ENCODE measurements at places on chromosomes 2 and 18.
A peak's percentile ranks its signal among the peaks of the same experiment; 100 is the strongest.

- no peak overlapping the region for H3K4me3 ChIP-seq
- peaks cover 4% of the 10 kb centered on the region for H3K27me3 ChIP-seq
- no peaks in the 10 kb centered on the region for H3K4me1 ChIP-seq
- no peak for DNase-seq
- no peaks in the 10 kb centered on the region for H3K36me3 ChIP-seq
Measured at GRCh38 chr18:68376926-68377325, 338.0 kb downstream of the TMX3 start.

DNA sequence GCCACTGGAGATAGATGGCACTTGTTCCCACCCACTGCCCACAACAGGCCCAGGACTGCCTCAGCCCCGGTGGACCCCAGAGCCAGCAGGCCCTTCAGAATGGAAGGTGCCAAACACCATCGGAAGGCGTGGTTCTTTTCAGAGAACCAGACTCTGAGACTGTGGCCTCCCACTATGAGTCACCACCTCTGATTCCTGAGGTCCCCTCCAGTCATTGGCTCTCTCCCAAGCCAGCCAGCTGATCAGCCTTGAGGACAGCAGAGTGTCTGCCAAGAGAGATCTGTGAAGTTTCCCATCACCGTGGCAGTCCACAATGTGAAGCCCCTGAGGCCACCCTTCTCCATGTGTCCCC is 10.4 kb upstream of the MAP3K2 start:
- no peaks in the 10 kb centered on the region for H3K27me3 ChIP-seq
- H3K4me1 ChIP-seq: peaks cover 11% of the 10 kb centered on the region
- DNase-seq: peak; percentile 53
- peaks cover 9% of the 10 kb centered on the region for H3K36me3 ChIP-seq
- peak overlapping the region; percentile 43 for H3K27ac ChIP-seq

DNA sequence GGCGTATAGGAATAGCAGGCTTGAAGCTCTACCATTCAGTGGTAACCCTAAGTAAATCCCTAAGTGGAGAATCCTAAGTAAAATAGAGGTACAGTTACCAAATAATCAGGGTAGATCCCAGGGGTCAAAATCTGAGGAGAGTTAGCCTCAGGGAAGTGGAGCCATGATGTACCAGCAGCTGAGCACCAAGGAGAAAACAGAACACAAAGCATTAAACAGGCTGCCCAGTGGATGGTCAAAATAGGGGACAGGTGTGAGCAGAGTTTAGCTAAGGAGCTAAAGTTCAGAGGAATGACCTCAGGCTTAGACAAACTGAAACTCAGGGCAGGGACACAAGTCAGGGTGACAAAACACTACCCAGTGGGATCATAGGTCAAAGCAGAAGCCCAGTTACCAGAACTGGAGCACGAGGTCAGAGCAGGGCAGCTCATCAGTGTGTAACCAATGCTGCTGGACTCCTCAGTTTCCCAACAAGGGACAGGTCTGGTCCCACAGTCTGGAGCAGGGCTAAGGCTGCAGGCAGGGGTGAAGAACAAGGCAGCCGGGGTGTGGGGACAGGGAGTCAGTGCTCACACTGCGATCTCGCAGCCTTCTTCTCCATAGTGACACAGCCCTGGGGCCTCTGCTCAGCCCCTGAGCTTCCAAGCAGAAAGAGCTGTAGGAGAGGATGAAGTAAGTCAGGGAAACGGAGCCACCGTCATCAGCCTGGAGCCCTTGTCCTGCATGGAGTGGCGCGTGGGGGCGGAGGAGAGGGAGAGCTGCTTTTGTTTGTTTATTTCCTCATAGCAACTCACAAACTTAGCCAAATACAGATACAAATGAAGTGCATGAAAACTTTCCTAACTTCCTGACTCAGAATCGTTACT is 264.0 kb downstream of the MREG start:
- peaks cover 27% of the 10 kb centered on the region for H3K27me3 ChIP-seq
- peaks cover 32% of the 10 kb centered on the region for H3K4me1 ChIP-seq
- DNase-seq: no peak
- H3K27ac ChIP-seq: no peak overlapping the region
- no peaks in the 10 kb centered on the region for H3K36me3 ChIP-seq
- H3K4me3 ChIP-seq: no peak overlapping the region

GRCh38 chr2:233503481-233503880 is 63.1 kb downstream of the USP40 start:
- no peak for DNase-seq
- H3K4me1 ChIP-seq: peaks cover 15% of the 10 kb centered on the region
- peaks cover 61% of the 10 kb centered on the region for H3K36me3 ChIP-seq

GRCh38 chr2:218404351-218405085 is 4.8 kb downstream of the CTDSP1 start:
- H3K4me1 ChIP-seq: peaks cover 36% of the 10 kb centered on the region
- no peak overlapping the region for H3K4me3 ChIP-seq
- H3K27ac ChIP-seq: peak overlapping the region; percentile 78
- H3K27me3 ChIP-seq: peaks cover 13% of the 10 kb centered on the region
- peaks cover 21% of the 10 kb centered on the region for H3K36me3 ChIP-seq
- DNase-seq: no peak

- peaks cover 45% of the 10 kb centered on the region for H3K27me3 ChIP-seq
- H3K4me1 ChIP-seq: peaks cover 15% of the 10 kb centered on the region
- H3K36me3 ChIP-seq: no peaks in the 10 kb centered on the region
- H3K4me3 ChIP-seq: peak overlapping the region; percentile 59
- peak; percentile 13 for DNase-seq
- H3K27ac ChIP-seq: no peak overlapping the region
Measured at GRCh38 chr18:74456349-74457042, 612 bp downstream of the DIPK1C start.

DNA sequence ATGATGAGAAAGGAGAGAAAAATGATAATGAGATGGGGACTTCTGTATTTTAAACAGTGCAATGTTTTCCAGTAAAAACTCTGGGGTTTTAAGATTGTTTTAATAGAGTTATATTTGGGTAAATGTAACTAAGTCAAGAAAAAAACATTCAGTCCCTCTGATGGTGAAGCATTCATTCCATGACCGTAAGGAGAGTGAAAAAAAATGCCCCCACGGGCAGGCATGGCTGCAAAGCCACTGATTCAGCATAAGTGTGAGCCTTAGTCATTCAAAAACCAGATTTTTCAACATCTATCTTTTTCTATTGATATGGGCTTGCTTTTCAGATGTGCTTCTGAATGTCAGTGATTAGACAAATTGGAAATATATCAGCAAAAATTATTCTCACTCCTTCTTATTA is 957.8 kb downstream of the SLC4A3 start:
- H3K36me3 ChIP-seq: no peaks in the 10 kb centered on the region
- no peak overlapping the region for H3K27ac ChIP-seq
- no peaks in the 10 kb centered on the region for H3K4me1 ChIP-seq
- no peak overlapping the region for H3K4me3 ChIP-seq

- DNase-seq: no peak
- H3K4me3 ChIP-seq: no peak overlapping the region
- H3K4me1 ChIP-seq: peaks cover 54% of the 10 kb centered on the region
- H3K36me3 ChIP-seq: peaks cover 18% of the 10 kb centered on the region
Measured at GRCh38 chr18:13283746-13284145, 65.2 kb downstream of the LDLRAD4 start.

- H3K4me3 ChIP-seq: no peak overlapping the region
- H3K4me1 ChIP-seq: no peaks in the 10 kb centered on the region
- H3K27ac ChIP-seq: no peak overlapping the region
- DNase-seq: no peak
- no peaks in the 10 kb centered on the region for H3K27me3 ChIP-seq
Measured at GRCh38 chr2:140122001-140122400, 1341.8 kb upstream of the NXPH2 start.

DNA sequence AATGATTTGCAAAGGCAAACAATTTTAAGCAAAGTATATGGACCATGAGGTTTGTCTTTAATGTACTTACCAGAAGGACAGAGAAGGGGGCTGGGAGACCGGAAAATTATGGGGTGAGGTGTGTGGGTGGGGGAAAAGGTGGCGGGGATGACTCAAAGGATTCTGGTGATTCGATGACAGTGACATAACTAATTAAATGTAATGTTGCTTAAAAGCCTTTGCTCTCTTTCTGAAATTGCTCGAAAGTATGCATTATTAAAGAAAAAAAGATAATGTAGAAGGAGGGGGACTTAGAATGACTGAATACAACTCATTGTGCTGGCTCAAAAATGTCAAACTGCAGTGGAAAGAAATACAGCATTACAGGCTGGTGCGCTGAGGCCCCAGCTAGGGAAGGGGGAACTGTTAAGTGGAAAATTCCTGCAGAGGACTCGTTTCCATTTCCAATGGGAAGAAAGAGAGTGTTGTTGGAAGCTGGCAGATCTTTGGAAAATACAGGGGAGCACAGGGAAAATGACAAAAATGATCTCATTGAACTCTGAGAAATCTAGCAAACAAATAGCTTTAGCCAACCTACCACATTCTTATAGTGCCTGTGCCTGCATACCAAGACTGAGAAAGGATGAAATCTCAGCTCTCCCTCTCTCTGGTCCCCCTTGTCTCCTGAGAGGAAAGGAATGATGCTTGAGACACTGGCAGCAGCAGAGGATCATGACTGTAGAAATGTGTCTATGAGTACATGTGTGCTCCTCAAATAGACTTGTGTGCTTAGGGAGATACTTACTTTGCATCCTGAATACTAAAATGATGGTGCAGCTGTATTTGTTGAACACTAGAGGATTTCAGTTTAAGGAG is 632.4 kb downstream of the NYAP2 start:
- H3K27me3 ChIP-seq: peaks cover 78% of the 10 kb centered on the region
- peak overlapping the region; percentile 81 for H3K27ac ChIP-seq
- H3K4me3 ChIP-seq: peak overlapping the region; percentile 78

- H3K27me3 ChIP-seq: no peaks in the 10 kb centered on the region
- H3K36me3 ChIP-seq: no peaks in the 10 kb centered on the region
- no peak for DNase-seq
Measured at GRCh38 chr2:34851804-34852203, 1252.7 kb upstream of the FAM98A start.

DNA sequence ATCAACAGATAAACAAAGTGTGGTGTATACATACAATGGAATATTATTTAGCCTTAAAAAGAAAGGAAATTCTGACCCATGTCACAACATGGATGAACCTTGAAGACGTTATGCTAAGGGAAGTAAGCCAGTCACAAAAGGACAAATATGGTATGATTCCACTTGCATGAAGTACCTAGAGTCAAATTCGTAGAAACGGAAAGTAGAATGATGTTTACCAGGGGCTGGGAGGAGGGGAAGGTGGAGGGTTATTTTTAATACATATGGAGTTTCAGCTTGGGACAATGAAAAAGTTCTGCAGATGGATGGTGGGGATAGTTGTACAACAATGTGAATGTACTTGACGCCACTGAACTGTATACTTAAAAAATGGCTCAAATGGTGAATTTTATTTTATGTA is 3.3 kb upstream of the DES start:
- H3K4me1 ChIP-seq: no peaks in the 10 kb centered on the region
- H3K27ac ChIP-seq: no peak overlapping the region
- peaks cover 28% of the 10 kb centered on the region for H3K27me3 ChIP-seq
- H3K4me3 ChIP-seq: no peak overlapping the region

GRCh38 chr2:65429786-65430602 is 2.4 kb downstream of the SPRED2 start:
- H3K27me3 ChIP-seq: peaks cover 51% of the 10 kb centered on the region
- no peak overlapping the region for H3K27ac ChIP-seq
- H3K4me3 ChIP-seq: peak overlapping the region; percentile 91
- H3K4me1 ChIP-seq: peaks cover 8% of the 10 kb centered on the region
- no peaks in the 10 kb centered on the region for H3K36me3 ChIP-seq
- no peak for DNase-seq

- DNase-seq: no peak
- H3K27ac ChIP-seq: no peak overlapping the region
- no peaks in the 10 kb centered on the region for H3K27me3 ChIP-seq
- no peaks in the 10 kb centered on the region for H3K36me3 ChIP-seq
- no peak overlapping the region for H3K4me3 ChIP-seq
Measured at GRCh38 chr2:181374781-181375675, 82.2 kb upstream of the ITGA4 start.

DNA sequence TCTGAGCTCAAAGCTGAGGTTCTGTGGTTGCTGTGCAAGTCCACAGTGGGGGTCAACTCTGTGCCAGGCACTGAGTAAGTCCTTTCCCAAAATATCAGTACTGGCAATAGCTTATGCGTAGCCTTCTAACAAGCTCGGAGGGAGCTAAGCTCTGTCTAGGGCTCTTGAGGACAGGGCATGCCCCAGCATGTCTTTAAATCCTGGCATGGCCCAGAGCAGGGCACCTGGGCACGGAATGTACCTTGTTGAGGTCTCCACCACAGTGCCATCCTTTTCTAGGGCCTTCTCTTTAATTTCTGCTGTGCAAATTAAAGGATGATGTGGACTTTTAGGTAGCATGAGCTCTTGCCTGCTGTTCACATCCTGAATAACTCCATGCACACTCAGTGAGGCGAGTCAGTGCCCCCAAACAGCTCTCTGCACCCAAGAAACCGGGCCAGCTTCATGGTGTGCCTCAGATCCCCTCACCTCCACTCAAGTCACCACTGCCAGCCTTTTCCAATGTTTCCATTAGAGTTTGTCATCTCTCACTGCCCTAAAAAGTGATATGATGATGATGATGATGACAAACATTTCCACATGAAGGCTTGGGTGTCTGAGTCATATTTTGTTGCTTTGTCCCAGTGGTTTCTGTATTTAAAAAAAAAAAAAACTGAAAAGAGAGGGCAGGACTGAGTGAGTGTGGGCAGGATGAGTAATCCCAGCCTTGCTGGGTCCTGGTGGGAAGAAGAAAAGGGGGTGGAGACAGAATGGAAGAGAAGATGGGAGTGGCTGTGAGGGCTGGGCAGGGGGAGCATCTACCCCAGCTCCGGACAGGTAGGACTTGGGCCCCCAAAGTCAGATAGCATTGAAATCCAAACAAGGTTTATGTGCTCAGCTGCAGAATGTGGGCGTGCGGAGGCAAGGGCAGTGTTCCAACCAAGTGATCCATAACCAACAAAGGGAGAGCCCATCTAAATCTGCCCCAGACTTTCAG is 78.9 kb downstream of the ZBTB7C start:
- H3K36me3 ChIP-seq: no peaks in the 10 kb centered on the region
- no peaks in the 10 kb centered on the region for H3K27me3 ChIP-seq
- no peak overlapping the region for H3K4me3 ChIP-seq
- peaks cover 3% of the 10 kb centered on the region for H3K4me1 ChIP-seq
- no peak for DNase-seq

- no peaks in the 10 kb centered on the region for H3K27me3 ChIP-seq
- no peaks in the 10 kb centered on the region for H3K4me1 ChIP-seq
- no peaks in the 10 kb centered on the region for H3K36me3 ChIP-seq
Measured at GRCh38 chr2:145958611-145959010, 1438.7 kb upstream of the ZEB2 start.

DNA sequence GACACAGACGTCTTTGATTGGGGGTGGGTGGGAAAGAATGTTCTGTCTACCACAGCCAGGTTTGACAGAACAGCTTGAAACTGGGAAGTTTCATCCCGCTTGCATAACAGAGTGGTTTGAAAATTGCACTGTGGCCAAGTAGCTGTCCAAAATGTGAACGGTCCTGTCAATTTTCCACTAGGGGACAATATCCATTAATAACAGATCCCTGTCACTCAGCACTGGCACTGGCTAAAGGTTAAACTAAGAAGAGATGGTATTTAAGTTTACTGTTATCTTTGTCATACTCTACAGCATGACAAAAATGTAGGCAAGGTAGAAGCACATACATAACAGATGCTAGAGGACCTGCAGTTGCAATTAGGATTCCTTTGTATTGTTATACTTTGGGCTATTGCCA is 55.6 kb upstream of the ACMSD start:
- H3K27ac ChIP-seq: no peak overlapping the region
- H3K4me3 ChIP-seq: no peak overlapping the region
- peaks cover 11% of the 10 kb centered on the region for H3K27me3 ChIP-seq

All from activated naive CD8-positive, alpha-beta T cell treated with anti-CD3 and anti-CD28 coated beads for 36 hours (primary cell).